AG10803 (cell line): ENCODE measurements at places on chromosomes 4 and X.

DNA sequence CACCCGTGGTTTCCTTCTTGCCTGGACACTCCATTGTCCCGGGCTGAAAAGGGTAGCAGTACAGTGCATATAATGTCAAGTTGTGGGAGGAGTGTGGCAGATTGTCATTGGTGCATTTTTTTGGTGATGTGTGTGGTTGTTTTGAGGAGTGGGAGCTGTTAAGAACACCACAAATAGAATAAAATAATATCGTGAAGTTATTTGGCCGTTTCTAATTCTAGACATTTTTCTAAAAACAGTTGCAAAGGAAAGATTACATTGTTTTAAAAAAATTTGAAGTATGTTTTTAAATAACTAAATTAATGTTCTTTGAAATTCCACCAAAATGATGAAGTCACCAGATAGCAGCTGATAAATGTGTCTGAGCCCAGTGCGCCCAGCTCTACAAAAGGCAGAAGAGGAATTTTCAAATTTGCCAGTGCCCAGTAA, 1.3 kb downstream of the PKD2 start:
- peak; percentile 38 for DNase-seq

GRCh38 chrX:63658920-63659319, 126.1 kb downstream of the ARHGEF9 start:
- DNase-seq: peak; percentile 41

DNA sequence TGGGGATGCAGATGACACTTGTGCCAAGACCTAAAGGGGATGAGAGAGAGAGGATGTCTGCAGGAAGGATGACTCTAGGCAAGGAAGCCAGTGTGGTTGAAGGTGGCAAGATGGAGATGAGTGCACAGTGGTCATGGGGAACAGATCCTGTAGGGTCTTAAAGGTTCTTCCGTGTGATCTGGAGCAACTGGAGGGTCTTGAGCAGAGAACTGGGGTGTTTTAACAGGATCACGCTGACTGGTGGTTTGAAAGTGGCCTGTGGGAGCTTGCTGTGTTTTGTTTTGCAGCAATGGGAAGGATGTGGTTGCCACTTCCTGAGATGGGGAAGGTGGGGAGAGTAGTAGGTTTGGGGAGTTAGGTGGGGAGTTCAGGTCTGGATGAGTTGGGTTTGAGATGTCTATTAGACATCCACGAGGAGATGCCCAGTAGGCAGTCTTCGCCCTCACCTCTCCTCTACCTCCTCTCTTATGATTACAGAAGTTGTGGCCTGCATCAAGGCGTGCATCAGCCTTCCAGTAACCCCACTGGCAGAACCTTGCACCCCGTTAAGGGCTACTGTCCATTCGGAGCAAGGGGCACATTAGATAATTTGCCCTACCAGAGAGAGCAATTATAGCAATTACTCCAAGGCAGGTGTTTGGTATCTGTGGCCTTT, 1.4 kb upstream of the STBD1 start:
- no peak for DNase-seq

DNA sequence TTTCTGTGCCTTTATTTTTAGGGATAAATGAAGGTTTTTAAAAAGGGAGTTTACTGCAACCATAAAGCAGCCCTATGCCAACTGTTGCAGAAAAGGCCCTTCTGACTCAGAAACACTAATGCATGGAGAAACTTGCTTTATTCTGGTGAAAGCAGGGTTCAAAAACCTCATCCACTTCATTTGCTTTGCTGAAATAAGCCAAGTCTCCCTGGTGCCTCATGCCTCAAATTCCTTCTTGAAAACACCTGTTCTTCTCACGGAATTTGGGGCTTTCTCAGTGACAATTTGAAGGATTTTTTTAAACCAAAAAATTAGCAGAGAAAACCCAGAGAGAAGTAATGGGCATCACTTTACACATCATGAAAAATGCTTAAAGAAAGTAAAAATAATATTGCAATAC, 349.0 kb downstream of the PCDH7 start:
- DNase-seq: no peak
